Epithelial cell of proximal tubule (primary cell): ENCODE measurements at places on chromosomes 12 and 14. TPM values are rescaled to one million over a fixed set of nuclear protein-coding genes. Genes with fewer than 3 reads are reported as not detected.

Gene TAS2R8
- total RNA-seq: not detected in 2 replicates

Gene CRACR2A
- 1.7 and 4.5 TPM in 2 replicates for total RNA-seq

Gene ARID2
- 9.6 and 12.7 TPM in 2 replicates for total RNA-seq

Gene CCDC85C
- 29.6 and 34.8 TPM in 2 replicates for total RNA-seq

Gene HOTAIR
- 0.14 TPM in 1 of 2 replicates, not detected in the other for total RNA-seq

Gene ACVRL1
- 2.4 and 3.6 TPM in 2 replicates for total RNA-seq

DNA sequence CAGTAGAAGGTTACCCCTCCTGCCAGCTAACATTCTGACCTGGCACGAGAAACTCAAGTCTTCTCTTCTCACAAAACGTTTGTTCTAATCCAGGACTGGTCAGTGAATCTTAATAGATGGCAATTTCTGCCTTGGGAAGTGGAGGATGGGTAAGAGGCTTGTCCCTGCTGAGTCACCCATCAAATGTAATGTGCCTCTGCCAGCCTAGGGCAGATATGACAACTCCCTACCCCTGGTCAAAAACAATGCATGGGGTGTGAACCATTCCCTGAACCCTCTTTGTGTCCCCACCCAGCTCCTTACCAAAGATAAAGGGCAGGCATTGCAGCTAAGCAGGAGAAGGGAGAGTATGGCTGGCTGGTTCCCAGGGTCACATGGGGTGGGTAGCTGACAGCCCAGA is 1052.9 kb downstream of the GALC start:
- DNase-seq: no peak

DNA sequence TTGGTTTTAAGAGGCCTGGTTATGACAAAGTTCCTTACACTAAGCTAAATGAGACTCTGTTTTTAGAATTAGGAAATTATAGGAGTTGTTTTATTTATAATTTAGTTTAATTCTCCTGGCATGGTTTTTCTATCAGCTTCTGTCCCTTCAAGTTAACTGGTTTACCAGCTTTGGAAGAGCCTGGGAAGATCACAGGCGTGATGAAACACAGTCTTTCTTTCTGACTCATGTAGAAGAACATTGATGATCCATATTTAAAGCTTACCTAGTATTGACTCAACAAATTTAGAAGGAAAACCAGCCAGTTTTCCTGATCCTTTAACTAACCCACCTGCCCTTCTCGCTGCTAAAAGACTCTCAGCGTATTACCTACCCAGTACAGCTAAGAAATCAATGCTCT is 155.2 kb downstream of the TGFB3 start:
- no peak for DNase-seq

DNA sequence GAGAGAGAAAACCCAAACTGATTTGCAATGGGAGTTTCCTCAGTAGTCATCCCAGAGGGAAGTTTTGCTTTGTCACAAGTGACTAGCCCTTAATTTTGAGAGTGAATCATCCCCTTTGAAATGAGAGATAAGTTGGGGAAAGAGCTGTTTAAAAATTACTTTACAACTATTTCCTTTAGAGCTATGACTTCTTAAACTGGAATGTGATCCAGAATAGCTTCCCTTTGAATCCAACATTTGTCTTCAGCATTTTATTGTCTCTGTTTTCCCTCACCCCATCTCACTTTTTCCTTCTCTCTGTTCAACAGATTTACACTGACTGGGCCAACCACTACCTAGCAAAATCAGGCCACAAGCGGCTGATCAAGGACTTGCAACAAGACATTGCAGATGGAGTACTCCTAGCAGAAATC is 109.3 kb downstream of the NAV3 start:
- peak; percentile 88 for DNase-seq

- peak; percentile 59 for DNase-seq
Measured at GRCh38 chr14:93941293-93941910, 14.3 kb downstream of the FAM181A start.

GRCh38 chr12:5593086-5593485 is 161.2 kb downstream of the NTF3 start:
- DNase-seq: no peak

DNA sequence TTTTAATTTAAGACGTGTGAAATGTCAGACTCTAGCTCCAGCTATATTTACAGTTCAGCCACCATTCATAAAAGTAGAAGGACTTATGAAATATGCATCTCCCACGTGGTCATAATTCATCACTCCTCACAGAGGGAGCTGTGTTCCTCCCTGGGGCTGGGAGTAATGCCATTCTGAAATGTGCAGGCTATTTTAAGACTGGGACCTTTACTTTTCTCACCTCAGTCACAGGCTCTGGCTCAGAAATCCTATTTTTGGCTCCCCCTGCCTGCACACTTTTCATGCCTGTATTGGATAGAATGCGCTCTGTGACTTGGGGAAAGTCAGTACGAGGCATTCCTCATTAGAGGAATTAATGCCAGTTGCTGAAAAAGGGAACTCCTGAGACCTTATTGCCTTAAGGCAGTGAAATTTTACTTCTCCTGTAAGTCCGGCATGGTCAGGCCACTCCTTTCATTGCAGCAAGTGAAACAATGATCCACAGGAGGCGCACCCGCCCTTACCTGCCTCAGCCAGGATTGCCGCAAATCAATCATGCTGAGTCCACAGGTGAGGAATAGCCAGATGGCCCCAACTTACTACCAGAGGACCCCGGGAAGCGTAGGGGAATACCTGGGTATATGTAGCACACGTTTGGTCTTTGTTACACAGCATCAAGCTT is 1133.2 kb upstream of the TMEM132C start:
- DNase-seq: no peak

DNA sequence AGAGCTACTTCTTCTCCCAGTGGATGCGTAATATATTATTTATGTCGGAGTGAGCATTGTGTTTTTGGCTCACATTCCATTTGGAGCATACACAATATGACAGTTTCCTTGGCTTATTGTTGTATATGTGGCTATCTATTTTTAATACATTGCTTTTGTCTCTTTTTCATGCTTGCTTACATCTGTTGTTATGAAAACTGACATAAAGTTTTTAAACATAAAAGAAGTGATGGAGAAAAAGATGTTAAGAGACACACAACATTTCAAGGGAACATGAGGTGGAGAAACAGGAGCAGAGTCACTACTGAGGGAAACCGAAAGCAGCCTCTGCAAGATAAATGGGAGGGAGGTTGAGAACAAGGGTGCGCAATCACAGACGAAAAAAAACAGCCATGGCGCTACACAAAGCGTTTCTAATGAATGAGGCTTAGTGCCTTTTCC is 228.4 kb upstream of the NPAS3 start:
- DNase-seq: no peak

DNA sequence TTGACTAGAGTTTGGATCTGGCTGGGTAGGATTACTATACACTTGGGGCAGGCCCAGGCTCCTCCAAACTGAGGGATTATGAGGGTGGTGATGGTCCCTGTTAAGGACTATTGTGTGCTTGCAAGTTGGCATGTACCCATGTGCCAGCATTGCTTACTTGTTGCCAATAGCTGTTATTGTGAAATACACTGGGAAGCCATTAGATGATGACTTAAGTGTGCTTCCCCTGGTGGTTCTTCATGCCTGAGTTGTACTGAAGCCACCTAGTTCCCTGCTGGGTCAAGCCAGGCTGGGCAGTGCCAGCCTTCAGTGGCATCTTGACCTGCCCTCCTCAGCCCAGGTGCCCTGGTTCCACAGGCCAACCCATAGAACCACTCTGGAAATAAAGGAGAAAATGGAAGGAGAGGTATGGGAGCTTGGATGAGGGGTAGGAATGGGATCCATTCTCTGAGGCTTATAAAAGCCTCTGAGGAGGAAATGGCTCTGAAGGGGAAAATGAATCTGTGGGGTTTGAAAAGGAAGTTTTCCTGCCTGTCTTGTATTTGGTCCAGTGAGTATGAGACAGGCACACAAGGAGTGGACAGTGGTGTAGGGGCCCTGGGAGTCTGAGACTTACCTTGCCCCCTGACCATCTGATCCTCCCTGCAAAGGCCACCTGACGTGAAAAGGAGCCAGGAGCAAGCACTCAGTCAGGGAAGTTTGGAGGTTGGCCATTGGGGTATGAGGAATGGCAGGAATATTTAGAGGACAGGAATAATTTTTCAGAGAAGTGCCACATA is 724 bp downstream of the LTB4R start:
- DNase-seq: peak; percentile 77

- DNase-seq: no peak
Measured at GRCh38 chr12:131672311-131672940, 38.5 kb upstream of the SFSWAP start.

DNA sequence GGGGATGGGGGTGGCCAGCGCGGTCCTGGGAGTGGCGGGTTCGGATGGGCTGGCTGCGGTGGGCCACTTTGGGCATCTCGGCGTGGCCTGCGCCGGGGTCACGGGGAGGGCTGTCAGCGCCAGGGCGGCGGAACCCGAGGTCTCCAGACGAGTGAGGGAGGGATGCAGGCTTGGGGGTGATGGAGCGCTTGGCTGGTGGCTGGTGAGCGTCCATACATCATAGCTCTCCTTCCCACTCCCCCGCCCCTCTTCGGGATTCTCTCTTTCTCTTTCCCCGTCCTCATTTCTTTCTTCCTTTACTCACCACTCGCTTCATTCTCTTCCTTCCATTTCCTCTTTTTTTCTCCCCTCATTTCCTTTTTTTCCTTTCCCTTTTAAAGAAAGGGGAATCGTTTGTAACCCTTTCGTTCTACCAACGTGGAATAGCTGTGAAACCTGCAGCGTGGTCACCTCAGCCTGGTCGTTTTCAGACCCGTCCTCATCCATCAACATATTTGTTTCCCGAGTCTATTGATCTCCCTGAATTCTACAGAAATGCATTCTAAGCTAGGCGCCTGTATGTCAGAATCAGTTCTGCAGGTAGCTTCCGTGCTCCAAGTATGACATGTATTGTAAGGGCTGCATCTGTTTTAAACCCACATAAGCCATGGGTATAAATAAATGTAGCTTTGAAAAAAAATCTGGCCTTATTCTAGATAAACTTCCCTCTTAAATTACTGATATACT is 260.3 kb upstream of the E2F7 start:
- no peak for DNase-seq

DNA sequence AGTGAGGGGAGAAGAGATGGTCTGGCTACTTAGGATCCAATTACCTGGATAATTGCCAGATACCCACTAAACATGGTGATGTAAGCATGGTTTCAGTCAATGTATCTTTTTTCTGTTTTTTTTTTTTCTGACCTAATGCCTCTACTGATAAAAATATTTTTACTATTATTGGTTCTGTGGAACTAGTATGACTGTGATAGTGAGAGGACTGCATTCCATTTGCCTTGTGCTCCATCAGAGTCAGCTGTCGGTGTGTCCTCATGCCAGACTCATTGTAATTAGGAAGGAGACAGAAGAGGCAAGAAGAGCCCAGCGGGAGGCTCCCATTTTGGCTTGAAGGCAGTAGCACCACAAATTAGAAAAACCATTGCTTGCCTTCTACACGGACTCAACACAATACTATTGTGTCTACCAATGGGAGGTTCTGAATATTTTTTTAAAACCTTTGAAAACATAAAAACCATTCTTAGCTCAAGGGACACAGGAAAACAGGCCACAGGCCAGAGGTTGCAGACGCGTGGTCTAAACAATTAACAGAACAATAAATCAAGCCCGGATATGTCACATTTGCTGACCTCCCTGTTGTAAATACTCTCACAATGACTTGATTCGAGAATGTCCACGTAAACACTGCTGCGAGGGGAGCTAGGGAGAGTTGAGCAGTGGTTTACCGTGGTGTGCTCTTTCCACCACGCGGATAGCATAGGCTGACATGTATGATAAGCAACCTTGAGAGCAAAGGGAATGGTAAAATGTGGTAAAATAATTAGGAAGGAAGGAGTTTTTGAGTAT is 13.5 kb upstream of the DCP1B start:
- DNase-seq: no peak

DNA sequence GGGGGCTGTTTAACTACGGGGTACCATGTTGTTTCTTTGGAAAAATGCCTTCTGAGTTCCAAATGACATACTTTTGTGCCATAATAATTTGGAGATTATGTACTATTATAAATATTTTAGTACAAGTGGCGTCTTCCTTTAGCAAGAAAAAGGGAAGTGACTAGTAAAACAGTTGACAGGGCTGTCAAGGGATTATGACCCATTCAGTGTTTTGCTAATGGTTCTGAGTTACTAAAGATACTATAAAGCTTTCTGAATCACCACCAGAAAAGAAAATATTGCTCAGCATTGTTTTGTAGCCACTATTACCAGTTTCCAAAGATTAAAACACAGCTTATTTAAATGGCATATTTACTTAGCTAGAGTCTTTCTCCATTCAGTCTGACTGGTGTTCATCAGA is 334.9 kb downstream of the SNAPC1 start:
- no peak for DNase-seq

GRCh38 chr14:104817930-104818713 is 17.2 kb downstream of the ZBTB42 start:
- DNase-seq: no peak

- DNase-seq: no peak
Measured at GRCh38 chr12:93676408-93677194, 574 bp upstream of the CRADD start.
